ENCODE measurements at places on chromosomes 2 and 18.

GRCh38 chr2:55581874-55582547 is 35.4 kb downstream of the PPP4R3B start:
- no peak for DNase-seq

DNA sequence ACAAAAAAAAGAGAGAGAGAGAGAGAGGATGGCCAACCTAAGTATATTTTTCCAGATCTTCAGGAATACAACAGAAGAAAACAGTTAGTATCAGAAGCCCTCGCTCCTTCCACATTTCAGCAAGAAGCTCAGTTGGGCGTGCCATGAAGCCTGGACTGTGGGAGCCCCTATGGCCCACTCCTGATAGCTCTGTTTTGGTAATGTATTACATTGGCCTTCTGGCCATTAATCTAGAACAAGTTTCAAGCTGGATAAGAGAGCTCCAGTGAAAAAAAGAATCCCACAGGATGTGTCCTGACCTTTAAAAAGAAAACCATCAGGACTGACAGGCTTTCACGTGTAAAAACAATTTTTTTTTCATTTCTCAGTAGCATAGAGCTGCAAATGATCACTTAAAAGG is 197.9 kb downstream of the ICOS start:
- no peak for DNase-seq

DNA sequence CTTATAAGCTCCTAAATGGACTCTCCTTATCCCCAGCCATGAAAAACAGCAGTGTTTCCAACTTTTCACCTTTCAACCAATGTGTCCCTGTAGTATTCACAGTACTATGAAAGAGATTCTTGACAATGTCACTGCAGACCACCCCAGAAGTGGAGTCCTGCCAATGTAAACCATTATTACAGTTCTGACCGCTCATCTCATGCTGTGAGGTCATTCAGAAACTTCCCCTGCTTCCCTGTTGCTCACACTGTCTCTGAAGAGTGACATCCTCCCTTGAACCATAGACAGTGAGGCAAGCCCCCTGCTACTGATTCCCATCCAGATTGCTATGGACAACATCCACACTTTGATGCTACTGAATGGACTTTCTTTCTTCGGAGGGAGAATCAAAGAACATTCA is 1523.7 kb upstream of the ACVR2A start:
- DNase-seq, result no peak

- no peak for DNase-seq
Observed at GRCh38 chr2:55133467-55134315, 83.4 kb upstream of the RTN4 start.

DNA sequence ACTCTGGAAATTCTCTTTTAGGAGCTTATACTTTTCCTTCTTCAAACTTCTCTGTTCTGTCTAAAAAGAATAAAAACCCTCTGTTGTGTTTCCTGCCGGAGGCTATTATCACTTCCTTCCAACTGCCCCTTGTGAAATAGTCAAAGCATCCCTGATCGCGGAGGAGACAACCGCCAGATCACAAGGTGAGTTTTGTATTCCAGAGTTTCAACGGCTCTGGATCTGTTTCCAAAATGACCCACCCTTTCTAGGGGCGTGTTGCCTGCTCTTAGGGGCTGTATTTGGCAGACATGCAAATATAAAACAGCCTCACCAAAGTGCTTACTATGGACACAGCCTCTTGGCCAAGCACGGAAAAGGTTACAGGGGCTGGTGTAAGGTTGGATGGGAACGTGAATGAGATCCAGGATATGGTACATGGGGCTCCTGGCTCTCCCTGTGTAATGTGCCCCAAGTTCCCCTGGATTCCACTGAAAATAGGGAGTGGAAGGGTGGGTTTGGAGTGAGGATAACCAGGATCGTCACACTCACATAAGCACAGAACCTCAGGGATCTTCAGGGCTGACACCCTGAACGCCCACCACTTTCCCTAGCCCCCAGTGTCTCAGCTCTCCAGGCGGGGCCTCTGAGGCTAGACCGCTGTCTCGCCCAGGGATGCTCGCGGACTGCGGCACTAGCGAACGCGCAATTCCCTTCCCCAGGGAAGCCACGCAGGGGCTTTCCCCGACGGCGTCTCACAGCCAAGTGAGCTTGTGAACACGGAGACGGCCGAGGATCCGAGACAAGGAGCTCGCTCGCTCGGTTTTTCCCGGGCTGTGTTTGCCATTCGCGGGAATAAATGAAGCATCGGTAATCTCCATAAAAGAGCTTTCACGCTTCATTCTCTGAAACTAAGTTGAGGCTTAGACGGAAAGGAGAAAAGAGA is 14.4 kb downstream of the EN1 start:
- no peak for DNase-seq

- DNase-seq, result no peak
Observed at GRCh38 chr2:201973305-201973928, 60.2 kb upstream of the FZD7 start.

Measured in HS-27A (cell line).